Activated CD8-positive, alpha-beta memory T cell treated with anti-CD3 and anti-CD28 coated beads, Interleukin-2, amount 10 ng/mL, durations not matched to agents 7 days and 5 days (primary cell): ENCODE measurements at places on chromosomes 2 and 18.
A peak's percentile ranks its signal among the peaks of the same experiment; 100 is the strongest.

DNA sequence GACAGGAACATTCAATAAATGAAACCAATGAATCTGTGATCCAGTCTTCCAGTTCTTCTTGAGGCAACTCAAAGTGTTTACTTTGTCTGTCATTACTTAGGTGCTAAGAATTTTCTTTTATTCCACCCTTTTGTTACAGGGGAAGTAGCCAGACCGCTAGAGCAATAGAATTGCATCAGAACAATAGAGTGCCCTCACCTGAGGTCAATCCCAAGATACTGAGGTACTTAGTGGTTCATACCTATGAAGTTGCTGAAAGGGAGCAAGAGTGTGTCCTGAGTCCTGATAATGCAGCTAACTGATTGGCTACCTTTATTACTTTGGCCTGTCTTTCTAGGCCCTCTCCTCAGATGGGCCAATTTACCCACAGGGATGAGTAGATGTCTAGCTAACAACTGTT lies 359.4 kb upstream of the KCNH7 start:
- no peak for DNase-seq
- no peaks in the 10 kb centered on the region for H3K4me1 ChIP-seq
- no peak overlapping the region for H3K4me3 ChIP-seq
- H3K27me3 ChIP-seq: no peaks in the 10 kb centered on the region
- no peak overlapping the region for H3K27ac ChIP-seq

GRCh38 chr18:7089369-7089768 lies 28.2 kb downstream of the LAMA1 start:
- DNase-seq: no peak
- H3K36me3 ChIP-seq: no peaks in the 10 kb centered on the region
- no peak overlapping the region for H3K27ac ChIP-seq

- no peak overlapping the region for H3K27ac ChIP-seq
- no peak for DNase-seq
- H3K27me3 ChIP-seq: no peaks in the 10 kb centered on the region
- no peak overlapping the region for H3K4me3 ChIP-seq
- no peaks in the 10 kb centered on the region for H3K4me1 ChIP-seq
- H3K36me3 ChIP-seq: no peaks in the 10 kb centered on the region
Observed at GRCh38 chr2:150626934-150627411, 139.5 kb upstream of the RND3 start.

DNA sequence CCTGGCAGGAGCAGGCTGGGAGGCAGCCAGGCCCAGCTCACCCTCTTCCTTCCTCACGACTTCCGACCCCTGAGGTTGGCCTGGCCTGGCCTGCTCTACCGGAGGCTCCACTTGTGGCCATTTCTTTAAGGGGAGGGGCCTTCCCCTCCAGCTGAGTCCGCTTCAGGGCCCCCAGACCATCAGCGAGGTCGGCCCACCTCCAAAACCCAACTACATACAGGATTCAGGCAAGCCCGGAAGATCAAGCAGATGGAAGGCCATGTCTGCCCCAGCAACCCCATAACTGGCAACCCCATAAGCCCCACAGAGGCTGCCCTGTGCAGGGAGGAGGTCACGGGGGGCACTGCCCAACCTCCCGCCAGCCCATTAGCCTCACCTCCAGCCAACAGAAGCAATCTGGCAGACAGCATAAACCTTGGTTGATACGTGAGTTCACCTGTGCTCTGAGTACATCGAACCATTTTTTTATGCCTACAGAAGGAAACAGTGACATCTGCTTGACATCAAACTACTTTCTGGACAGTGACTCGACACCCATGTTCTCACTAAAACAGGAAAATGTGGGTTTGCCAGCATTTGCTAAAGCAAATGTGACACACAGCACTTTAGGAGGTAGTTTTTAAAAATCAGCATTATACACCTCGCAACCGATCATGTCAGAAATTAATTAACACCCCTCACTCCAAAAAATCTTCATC lies 98.9 kb downstream of the EIPR1 start:
- H3K4me1 ChIP-seq: peaks cover 2% of the 10 kb centered on the region
- H3K27ac ChIP-seq: no peak overlapping the region
- DNase-seq: no peak

DNA sequence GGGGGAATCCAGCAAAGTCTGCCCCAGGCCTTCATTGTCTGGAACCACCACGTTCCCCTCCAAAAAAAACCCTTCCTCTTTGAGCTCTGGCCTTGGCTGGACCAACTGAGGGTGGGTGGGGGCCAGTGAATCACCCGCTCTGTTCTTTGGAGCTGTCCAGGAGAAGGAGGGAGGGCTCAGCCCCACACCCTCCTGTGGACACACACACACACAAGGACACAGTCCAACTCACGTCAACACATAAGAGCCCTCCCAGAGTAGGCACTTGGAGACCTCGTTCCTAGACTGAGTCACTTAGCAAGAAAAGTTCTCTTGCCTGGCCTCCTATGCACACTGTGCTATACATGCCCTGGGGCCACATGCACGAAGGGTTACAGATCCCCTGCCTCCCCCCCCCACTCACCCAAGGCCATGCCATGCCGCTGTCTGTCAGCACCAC lies 1.2 kb upstream of the TNS1 start:
- peaks cover 14% of the 10 kb centered on the region for H3K27me3 ChIP-seq
- H3K36me3 ChIP-seq: no peaks in the 10 kb centered on the region
- no peaks in the 10 kb centered on the region for H3K4me1 ChIP-seq
- H3K4me3 ChIP-seq: no peak overlapping the region
- no peak for DNase-seq

- DNase-seq: no peak
- no peaks in the 10 kb centered on the region for H3K36me3 ChIP-seq
- H3K27me3 ChIP-seq: peaks cover 2% of the 10 kb centered on the region
- H3K27ac ChIP-seq: no peak overlapping the region
- H3K4me1 ChIP-seq: no peaks in the 10 kb centered on the region
- H3K4me3 ChIP-seq: no peak overlapping the region
Observed at GRCh38 chr2:100779908-100780202, 40.1 kb upstream of the NPAS2 start.

- H3K4me1 ChIP-seq: no peaks in the 10 kb centered on the region
- no peaks in the 10 kb centered on the region for H3K27me3 ChIP-seq
- no peaks in the 10 kb centered on the region for H3K36me3 ChIP-seq
- H3K4me3 ChIP-seq: no peak overlapping the region
Observed at GRCh38 chr2:138493334-138493733, 8.2 kb upstream of the SPOPL start.

DNA sequence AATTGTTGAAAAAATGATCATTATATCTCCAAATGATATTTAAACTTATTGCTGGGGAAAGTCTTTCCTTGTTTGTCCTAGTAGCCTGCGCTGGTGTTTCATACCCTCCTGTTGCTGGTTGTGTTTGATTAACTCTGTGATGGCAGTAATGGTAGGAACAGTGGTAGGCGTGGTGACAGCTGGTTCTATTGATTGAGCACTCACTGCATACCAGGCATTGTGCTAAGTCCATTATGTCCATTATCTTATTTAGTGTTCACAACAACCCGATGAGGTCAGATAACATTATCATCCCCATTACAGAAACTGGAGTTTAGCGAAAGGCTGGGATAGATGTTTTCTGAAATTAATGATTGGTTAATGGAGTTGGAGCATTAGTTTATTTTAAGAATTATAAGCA lies 77.8 kb upstream of the STON1 start:
- no peak overlapping the region for H3K4me3 ChIP-seq
- H3K27me3 ChIP-seq: no peaks in the 10 kb centered on the region
- no peak for DNase-seq
- H3K4me1 ChIP-seq: peaks cover 60% of the 10 kb centered on the region
- no peak overlapping the region for H3K27ac ChIP-seq

DNA sequence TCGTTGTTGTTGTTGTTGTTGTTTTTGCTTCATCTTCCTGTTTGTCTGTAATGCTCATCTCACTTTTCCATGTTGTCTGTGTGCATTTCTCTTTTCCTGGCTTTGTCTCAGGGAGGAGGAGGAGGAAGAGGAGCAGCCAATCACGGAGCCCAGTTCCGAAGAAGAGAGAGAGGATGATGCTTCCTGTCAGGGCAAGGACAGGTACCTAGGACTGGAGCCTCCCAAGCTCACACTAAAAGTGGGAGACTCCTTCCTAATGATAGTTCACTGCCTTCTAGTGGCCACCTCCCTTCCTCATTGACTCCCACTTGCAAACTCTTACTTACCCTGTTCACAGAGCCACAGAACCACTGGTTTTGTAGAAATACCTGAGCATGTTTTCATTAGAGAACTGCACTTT lies 179.6 kb downstream of the TPGS2 start:
- H3K27me3 ChIP-seq: peaks cover 8% of the 10 kb centered on the region
- no peak overlapping the region for H3K4me3 ChIP-seq
- H3K4me1 ChIP-seq: no peaks in the 10 kb centered on the region

DNA sequence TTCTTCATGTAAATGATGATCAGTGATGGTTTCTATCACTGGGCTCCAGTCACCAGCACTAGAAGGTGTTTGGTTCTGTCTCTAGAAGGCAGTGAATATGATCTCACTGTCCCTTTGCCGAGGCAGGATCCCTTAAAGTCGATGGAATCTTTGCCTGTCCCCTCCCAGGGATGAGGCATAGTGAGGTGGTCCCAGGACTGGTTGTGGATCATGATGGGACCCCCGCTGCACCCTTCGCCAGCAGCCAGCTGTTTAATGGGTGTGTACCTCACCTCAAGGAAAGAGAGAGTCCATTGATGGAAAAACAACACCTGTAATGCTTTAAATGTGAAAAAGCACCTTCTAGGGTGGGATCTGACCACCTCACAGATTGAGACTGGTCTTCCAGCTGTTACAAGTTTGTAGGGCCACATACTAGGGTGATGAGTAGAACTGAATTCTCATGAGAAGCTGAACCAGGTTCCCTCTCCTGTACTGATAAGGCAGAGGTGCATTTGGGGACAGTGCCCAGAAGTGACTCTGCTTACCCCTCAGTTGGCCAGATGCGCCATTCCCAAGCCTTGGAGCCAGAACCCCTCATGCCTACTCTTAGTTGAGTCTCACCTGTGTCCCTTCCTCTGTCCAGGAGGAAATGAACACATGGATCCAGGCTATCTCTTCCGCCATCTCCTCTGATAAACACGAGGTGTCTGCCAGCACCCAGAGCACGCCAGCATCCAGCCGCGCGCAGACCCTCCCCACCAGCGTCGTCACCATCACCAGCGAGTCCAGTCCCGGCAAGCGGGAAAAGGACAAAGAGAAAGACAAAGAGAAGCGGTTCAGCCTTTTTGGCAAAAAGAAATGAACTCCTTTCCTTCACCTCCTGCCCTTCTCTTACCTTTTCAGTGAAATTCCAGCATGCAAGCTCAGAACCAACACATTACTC lies 55.5 kb upstream of the EML6 start:
- no peak overlapping the region for H3K4me3 ChIP-seq
- peaks cover 9% of the 10 kb centered on the region for H3K27me3 ChIP-seq
- peaks cover 21% of the 10 kb centered on the region for H3K4me1 ChIP-seq
- H3K36me3 ChIP-seq: peaks cover 58% of the 10 kb centered on the region
- no peak for DNase-seq

DNA sequence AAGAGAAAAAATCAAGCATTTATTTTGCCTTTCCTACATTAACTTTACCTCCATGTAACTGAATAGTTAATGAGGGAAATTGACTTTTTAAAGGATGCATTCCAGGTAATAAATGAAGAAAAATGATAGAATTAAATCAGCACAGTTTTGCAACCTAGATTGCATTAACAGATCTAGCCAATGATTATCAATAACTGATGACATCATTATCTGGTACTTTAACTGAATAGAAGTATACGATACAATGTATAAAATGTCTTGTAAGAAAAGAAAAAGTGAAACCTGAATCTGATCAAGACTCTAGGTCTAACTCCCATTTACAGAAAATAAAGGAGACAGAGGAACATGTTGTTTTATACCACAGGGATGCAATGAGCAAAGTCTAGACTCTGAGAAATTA lies 126.0 kb upstream of the XPO1 start:
- DNase-seq: no peak
- peaks cover 10% of the 10 kb centered on the region for H3K4me1 ChIP-seq
- no peaks in the 10 kb centered on the region for H3K36me3 ChIP-seq
- no peak overlapping the region for H3K27ac ChIP-seq
- H3K27me3 ChIP-seq: no peaks in the 10 kb centered on the region
- H3K4me3 ChIP-seq: no peak overlapping the region

DNA sequence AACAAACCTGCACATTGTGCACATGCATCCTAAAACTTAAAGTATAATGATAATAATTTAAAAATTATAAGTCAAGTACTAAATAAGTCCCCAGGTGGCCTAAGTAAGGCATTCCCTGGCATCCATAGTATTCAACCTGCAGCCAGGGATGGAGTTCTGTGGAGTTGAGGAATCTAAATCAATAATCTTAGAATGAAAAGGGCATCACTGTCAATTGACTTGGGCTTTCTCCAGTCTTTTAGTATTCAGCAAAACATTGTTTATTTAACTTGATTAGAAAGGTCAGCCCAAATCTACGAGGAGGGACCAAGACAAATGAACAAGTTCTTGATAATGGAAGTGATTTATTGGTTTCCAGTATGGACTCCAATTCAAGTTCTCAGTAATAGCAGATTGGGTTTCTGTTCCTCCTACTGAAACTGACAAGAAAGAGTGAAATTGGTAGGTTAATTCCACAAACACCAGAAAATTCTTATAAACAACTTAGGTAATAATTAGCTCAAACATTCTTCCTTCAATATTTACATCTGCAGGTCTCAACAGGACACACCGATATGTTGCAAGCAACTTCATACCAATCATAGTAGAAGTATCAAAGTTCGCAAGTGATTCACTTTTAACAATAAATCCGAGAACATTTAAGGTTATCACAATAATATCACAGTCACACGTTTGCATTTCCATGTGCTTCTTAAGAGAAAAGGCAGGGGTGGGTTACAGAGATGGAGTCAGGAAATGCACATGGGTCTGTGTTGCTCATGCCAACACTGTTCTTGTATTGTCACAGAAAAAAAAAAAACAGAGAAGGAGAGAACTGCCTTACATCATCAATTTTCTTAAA lies 51.7 kb upstream of the EHBP1 start:
- no peaks in the 10 kb centered on the region for H3K36me3 ChIP-seq
- no peak for DNase-seq
- no peak overlapping the region for H3K4me3 ChIP-seq
- H3K27ac ChIP-seq: no peak overlapping the region
- peaks cover 6% of the 10 kb centered on the region for H3K27me3 ChIP-seq

- H3K4me3 ChIP-seq: no peak overlapping the region
- H3K4me1 ChIP-seq: peaks cover 59% of the 10 kb centered on the region
- peak overlapping the region; percentile 80 for H3K27ac ChIP-seq
Observed at GRCh38 chr2:113877711-113878598, 11.9 kb upstream of the ACTR3 start.

DNA sequence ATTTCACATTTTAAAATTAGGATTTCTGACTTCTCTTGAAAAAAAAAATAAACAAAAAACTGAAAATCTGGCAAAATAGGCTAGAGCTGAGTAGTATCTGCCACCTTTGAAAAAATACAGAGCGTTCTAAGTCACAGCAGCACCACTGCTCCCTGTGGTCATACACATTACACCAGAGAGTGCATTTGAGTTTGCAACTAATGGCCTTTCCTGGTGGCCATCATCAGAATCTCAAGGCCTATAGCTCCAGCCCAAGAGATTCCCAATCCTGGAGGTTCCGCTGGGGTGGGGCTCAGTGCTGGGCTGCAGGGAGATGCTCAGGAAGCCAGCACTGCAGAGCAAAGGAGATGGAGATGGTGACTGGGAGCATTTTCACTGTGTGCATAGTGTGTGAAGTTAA lies 17.5 kb downstream of the SMYD1 start:
- DNase-seq: no peak
- H3K27me3 ChIP-seq: no peaks in the 10 kb centered on the region
- H3K4me3 ChIP-seq: no peak overlapping the region
- H3K27ac ChIP-seq: no peak overlapping the region
- H3K4me1 ChIP-seq: no peaks in the 10 kb centered on the region

GRCh38 chr2:235135195-235135965 lies 183.6 kb downstream of the SH3BP4 start:
- DNase-seq: no peak
- H3K27me3 ChIP-seq: peaks cover 8% of the 10 kb centered on the region
- H3K27ac ChIP-seq: no peak overlapping the region
- H3K36me3 ChIP-seq: no peaks in the 10 kb centered on the region
- no peaks in the 10 kb centered on the region for H3K4me1 ChIP-seq
- H3K4me3 ChIP-seq: no peak overlapping the region
